ENCODE measurements at places on chromosomes 16 and 17. TPM values are rescaled to one million over a fixed set of nuclear protein-coding genes. Genes with fewer than 3 reads are reported as not detected.
A peak's percentile ranks its signal among the peaks of the same experiment; 100 is the strongest.

DNA sequence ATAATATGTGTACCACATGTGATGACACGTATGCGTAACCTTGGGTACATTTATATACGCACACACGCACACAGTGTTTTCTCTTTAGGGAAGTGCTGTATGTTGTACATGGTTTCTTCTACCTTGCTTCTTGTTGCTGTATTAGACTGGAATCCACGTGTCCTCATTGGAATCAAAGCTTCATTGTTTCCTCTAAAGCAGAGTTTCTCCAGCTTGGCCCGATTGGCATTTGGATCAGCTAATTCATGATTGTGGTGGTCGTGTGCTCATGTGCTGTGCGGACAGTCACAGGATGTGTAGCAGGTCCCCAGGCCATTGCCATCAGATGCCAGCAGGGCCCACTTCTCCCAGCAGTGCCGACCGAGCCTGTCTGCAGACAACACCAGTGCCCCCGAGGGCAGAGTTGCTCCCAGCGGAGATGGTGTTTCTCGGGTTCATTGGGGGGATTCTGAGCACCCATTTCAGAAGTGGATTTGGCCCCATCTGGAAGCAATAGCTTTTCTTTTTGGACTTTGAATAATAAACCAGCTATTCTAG, 148.4 kb downstream of the RPTOR start:
- DNase-seq, result no peak

DNA sequence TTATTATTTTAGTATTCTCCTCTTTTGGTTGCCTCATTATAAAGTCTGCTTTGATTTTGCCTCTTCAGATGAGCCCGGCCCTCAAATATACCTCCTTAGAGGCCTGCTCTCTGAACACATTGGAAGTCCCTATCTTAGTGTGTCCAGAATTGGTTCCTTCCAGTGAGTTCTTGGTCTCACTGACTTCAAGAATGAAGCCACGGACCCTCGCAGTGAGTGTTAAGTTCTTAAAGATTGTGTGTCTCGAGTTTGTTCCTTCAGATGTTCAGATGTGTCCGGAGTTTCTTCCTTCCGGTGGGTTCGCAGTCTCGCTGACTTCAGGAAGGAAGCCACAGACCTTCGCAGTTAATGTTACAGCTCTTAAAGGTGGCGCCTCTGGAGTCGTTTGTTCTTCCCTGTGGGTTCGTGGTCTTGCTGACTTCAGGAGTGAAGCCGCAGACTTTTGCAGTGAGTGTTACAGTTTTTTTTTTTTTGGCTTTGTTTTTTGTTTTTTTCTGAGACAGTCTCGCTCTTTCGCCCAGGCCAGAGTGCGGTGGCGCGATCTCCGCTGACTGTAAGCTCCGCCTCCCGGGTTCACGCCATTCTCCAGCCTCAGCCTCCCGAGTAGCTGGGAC, 45.8 kb upstream of the NOS2 start:
- no peak for DNase-seq

GRCh38 chr16:81130126-81130525, 33.9 kb upstream of the GCSH start:
- no peak for DNase-seq

- DNase-seq, result no peak
Measured at GRCh38 chr17:2259769-2260536, 43.6 kb downstream of the SMG6 start.

DNA sequence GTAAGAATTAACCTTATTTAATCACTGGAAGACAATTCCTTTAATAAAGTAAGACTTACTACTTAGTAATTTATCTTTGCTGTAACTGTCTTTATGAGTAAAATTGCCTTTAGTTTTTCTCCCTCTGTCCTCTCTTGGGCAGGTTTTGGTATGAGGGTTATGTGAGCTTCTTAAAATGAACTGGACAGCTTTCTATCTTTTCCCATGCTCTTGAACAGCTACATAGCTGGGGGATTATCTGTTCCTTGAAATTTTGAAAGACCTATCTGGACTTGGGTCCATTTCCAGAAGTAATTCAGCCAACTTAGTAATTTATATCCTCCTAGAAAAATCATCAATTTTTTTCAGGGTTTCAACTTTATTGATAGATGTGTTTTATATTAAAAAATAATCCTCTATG, 3.6 kb upstream of the MYH1 start:
- no peak for DNase-seq

GRCh38 chr16:19365486-19365885, 52.2 kb upstream of the TMC5 start:
- DNase-seq, result no peak

GRCh38 chr17:10271106-10271562, 72.7 kb upstream of the GAS7 start:
- DNase-seq, result no peak

- peak; percentile 52 for DNase-seq
Measured at GRCh38 chr17:74361230-74362068, at the start of gene BTBD17. BTBD17 (minus strand) TSS chr17:74361868; CDS start chr17:74361819, 49 bp downstream.

DNA sequence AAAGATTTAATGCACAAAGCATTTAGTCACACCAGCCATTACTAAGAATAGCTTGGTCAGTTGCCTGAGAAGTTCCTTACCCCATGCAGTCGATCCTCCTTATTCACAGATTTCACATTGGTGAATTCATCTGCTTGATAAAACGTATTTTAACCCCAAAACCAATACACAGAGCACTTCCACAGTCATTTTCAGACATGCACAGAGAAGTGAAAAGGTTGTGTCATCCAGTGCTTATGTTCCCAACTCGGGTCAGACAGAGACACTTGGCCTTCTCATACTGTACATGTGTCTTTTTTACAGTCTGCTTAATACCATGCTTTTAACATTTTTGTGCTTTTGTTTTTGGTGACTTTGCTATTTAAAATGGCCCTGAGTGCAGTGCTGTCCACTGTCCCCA, 219.7 kb downstream of the SPECC1 start:
- DNase-seq, result no peak

DNA sequence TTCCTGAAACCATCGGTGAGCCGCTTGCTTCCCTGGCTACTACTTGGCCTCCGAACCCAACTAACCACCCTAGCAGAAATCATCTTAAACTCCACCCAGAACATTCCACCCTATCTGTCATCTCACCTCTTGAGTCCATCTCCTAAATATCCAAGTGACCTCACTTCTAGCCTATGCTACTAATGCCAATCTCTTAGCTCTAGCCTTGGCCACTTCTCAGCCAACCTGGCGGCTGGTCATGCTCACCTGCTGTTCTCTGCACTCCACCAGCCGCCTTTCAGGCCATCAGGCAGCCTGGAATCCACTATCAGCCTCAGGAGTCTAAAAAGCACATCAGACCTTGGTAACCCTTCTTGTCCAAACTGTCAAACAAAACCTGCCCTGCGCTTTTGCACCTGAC, 11.9 kb upstream of the CYTH1 start:
- DNase-seq, result no peak

DNA sequence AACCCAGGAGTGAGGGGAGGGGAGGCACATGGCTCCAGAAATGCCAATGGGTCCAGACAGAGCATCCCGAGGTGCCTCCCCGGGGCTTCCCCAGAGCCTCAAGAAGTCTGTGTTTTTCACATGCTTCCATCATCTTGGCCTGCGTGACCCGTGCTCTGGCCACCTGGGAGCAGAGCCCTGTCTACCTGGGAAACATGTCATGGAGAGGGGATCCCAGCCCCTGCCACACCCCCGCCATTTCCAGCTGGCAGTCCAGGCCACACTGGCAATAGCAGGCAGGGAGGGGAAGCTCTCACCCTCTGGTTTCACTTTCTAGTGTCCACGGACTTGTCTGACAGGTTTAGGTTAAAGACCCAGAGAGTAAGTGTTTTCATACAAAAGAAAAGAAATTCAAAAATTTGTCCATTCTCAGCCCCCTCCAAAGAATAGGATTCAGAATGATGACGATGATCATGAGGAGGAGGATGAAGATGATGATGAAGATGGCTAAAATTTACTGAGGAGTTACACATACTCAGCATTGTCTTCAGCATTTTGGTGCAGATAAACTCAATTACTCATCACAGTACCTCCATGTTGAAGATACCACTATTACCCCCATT, 9.0 kb downstream of the SMIM5 start:
- no peak for DNase-seq

- no peak for DNase-seq
Measured at GRCh38 chr16:50059111-50059510, 6.7 kb upstream of the HEATR3 start.

- no peak for DNase-seq
Measured at GRCh38 chr17:27296428-27296979, 2.6 kb downstream of the WSB1 start.

DNA sequence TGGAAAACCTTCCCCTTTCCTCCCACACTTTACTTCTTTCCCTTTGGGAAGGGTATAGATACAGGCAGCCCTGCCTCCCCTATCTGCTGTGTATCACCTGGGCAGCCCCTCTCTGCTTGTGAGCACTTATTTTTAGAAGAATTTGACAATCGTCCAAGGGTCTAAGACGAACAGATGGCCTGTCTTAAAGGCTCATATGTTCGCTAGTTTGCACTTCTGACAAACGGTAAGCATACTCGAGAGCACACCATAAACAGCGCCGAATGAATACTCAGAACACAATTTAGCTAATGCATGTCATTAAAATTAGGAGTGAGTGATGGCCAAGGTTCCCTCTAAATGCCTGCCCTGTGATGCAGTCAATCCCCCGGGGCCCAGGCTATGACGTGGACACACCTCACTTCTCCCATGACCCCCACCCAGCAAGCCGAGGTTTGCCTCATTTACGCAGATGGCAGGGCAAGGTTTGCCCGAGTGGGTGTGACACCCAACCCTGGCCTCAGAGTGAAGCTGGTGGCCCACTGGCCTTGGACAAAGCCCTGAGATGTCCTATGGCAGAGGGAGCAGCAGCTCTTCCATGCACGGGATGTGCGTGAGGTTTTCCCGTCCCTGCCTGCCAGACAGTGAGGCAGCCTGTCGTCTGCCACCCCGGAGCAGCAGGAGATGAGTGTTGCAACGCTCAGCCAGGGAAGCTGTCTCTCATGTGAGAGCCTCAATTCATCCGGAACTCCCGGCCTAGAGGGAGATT, 125.2 kb downstream of the C16orf78 start:
- DNase-seq, result no peak

DNA sequence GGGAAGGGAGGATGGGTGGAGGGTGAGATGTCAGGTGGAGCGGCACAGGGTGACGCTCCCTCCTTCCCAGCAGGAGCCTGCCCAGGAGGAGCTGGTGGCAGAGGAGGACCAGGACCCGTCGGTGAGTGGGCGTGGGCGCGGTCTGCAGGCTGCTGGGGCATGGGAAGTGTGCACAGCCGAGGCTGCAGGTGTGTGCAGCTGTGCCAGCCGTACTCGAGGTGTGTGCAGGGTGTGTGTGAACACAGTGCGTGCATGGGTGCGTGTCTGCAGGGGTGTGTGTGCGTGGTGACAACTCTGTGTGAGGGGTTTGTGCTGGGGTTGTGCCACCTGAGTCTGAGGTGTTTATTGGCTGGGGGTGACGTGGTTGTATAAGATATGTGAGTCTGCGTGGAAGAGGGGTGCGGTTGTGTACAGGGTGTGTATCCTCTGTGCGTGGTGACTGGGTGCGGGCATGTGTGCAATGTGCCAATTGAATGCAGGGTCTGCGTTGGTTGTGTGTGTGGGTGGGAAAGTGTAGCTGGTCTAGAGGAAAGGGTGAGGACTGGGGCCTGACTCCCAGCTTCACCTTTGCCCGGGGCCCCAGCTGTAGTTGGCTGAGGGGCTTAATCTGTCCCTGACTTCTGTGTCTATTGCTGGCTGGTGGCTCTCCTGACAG, 670 bp downstream of the TNFSF12 start:
- DNase-seq, result no peak

The P2RX5 gene
- total RNA-seq, result 0.89 TPM

The LRRC75A gene
- total RNA-seq, result 9.7 TPM

The WFIKKN2 gene
- total RNA-seq, result not detected

The SAMD14 gene
- total RNA-seq, result 6.0 TPM

The MPV17L gene
- 37.6 TPM for total RNA-seq

The CACNG3 gene
- not detected for total RNA-seq

The GGT6 gene
- not detected for total RNA-seq

Measured in progenitor cell of endocrine pancreas (in vitro differentiated cells).